ENCODE measurements at places on chromosomes 2 and 18.

GRCh38 chr2:119596638-119597037 is 52.4 kb downstream of the CFAP221 start:
- no peak for DNase-seq

DNA sequence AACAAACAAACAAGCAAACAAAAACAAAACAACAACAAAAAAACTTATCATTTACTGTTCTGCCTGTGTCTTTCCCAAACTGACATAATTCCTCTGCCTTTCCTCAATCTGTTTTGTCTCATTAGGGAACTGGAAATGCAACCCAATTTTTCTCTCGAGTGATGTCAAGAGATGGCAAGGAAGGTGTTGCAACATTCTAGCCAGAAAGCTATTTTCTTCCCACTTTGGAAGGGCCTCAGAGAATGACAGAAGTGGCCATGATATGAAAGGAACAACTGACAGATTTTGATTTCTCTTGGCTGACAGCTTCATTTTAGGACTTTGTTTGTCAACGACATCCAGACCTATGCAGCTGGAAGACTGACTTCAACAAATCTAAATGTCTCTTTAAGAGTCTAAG is 24.7 kb downstream of the RND3 start:
- no peak for DNase-seq

- no peak for DNase-seq
These were observed 569.9 kb upstream of the REG3G start for GRCh38 chr2:78455586-78455985.

DNA sequence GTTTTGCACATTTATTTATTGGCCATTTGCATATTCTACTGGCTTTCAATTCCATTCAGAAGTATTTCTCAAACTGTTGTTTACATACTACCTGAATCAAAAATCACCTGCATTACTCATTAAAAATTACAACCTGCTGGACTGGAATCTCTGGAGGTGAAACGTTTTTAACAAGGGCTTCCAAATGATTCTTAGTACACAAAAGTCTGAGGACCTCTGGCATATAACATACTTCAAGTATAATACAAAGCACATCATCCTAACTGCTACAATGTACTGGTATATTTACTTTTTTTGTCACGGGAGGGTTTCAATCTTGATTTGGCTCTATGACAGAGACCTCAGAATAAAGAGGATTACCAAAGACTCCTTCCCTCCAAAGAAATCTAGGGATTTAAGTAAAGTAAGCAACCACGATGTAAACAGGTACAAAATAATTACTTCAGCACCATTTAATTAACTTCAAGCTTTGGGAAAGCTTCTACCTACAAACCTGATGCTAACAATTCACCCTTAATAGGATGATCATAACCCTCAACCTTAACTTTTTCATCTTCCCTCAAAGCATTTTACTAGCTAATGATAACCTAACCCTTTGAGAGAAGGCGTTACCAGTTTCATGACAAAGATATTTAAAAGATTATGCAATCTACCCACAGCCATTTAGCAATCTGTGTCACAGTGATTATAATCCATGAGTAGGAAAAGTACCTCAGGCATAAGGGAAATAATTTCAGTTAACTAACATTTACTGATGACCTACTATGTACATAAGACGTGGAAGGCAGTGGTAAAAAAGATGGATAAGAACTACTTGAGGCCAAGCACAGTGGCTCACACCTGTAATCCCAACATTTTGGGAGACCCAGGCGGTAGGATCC is 24.7 kb downstream of the ATAD2B start:
- no peak for DNase-seq

DNA sequence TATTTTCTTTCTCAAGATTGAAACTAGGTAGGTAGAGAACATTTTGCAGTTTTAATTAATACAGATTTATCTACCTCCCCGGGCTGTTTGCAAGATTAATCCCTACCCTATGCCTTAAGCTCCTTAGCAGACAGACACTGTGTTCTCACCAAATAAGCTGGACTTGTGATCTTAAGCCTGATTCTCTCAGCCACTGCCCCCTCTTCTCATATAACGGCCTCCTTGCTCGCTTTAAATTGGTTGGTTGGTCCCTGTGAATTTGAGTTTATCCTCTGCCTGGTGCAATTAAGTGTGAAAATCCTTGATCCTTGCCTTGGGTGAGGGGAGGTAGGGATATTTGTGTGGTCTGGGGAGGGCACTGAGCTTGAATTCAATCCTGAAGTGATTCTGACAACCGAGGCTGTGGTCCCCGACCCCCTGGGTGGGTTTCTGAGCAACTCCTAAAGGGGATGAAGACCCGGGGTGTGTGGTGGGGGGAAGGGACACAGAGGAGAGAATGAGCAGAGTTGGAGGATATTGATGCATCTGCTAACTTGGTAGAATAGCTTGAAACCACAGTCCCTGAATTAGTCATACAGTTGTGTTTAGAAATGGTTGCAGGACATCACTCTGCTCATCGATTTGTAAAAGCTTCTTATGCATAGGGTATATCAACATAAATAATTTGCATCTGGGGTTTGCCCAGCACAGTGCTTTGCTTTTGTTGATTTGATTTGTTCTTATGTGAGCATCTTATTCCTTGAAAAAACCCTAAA is 36.9 kb upstream of the NCKAP5 start:
- DNase-seq = no peak

DNA sequence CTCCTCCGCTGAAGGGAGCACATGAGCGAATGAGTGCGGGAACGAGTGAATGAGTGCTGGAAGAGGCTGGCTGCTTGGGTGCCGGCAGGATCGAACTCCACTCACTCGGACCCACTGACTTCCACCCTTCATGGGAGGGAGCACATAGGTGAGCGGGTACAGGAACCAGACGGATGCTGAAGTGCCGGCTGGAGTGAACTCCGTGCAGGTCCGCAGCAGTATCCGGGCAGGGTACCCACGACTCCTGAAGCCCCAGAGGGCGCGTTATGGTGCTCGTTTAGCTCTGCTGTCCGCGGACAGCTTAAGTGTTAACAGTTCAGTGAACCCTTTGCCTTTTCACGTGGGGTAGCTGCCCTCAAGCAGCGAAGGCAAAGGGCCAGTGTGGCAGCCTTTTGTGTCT is 23.2 kb downstream of the RPRM start:
- DNase-seq = no peak

- no peak for DNase-seq
These were observed 11.7 kb downstream of the ARHGAP28 start for GRCh38 chr18:6741232-6741663.

GRCh38 chr18:28961669-28962228 is 784.8 kb upstream of the CDH2 start:
- no peak for DNase-seq

- DNase-seq = no peak
These were observed 70.4 kb downstream of the MYL12B start for GRCh38 chr18:3332376-3332775.

DNA sequence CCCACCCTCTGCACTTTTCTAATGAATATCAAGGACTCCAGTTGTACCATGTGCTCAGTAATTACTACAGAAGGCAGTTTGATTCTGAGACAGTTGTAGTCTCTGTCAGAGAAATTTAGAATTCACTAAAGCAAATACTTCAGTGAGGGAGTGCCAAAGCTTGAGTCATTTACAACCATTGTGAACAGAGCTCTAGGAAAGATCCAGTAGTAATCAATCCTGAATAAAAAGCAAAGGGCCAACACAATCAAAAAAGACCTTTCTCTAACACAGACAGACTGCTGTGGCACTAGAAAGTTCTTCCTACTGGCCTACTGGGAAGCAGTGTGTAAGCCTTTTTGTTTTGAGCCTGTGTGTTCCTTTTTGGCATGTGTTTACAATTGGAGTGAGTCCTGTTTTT is 135.6 kb upstream of the UNC80 start:
- DNase-seq = no peak

DNA sequence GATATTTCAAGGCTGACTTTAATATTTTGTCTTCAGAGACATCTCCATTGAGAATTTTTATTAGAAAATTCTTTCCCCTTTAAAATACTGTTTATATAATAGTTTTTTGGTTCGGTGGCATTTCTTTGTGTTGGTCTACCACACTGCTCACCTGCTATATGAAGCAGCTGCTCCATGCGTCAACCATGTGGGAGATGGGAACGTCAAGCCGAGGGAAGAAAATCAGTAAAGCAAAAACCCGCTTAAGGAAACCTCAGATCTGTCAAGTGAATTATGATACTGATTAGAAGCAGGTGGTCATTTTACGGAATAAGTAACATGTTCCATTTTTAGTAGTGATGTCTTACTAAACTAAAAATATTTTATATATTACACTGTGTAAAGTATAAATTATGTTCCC is 5.6 kb upstream of the TMEM17 start:
- DNase-seq = no peak

GRCh38 chr2:44974064-44974715 is 32.7 kb downstream of the SIX3 start:
- no peak for DNase-seq

DNA sequence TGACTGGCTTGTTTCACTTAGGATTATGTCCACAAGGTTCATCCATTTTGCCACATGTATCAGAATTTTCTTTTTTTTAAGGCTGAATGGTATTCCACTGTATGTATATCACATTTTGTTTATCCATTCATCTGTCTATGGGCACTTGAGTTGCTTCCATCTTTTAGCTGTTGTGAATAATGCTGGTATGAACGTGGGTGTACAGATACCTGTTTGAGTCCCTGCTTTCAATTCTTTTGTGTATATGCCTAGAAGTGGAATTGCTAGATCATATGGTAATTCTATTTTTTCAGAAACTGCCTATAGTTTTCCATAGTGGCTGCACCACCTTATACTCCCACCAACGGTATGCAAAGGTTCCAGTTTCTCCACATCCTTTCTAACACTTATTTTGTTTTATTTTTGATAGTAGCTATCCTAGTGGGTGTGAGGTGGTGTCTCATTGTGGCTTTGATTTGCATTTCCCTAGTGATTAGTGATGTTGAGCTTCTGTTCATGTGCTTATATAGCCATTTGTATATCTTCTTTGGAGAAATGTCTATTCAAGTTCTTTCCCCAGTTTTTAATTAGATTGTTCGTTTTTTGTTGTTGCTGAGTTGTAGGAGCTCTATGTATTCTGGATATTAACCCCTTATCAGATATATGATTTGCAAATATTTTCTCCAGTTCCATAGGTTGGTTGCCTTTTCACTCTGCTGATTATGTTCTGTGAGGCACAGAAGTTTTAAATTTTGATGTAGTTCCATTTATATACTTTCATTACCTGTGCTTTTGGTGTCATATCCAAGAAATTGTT is 40.7 kb downstream of the TTC39C start:
- no peak for DNase-seq

DNA sequence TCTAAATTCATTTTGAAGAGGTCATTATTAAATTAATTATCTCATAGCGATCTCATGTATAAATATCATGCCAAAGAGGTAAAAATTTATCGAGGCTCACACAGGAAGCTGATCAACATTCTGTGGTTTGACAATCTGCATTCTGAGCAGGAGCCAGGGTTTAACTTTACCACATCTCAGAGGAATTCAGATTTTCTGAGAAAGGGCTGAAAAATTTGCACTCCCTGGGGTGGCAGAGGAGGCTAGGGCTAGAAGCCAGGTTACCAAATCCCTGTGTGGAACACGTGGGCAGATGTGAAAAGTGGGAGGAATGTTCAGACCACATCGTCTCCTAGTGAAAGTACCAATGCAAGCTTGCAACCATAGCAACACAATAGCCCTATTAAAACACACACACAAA is 63.5 kb upstream of the CTLA4 start:
- DNase-seq = no peak

GRCh38 chr2:108640731-108641130 is 78.6 kb upstream of the RANBP2 start:
- no peak for DNase-seq

- DNase-seq = no peak
These were observed at the start of gene OBSL1 for GRCh38 chr2:219571311-219572236. Gene OBSL1 (minus strand): TSS chr2:219571539. CDS start chr2:219571232, 307 bp downstream.

- no peak for DNase-seq
These were observed 1162.0 kb upstream of the SLC39A10 start for GRCh38 chr2:194495046-194495445.

All from CD8-positive, alpha-beta T cell (primary cell).